ENCODE measurements at places on chromosomes 5 and 9.

DNA sequence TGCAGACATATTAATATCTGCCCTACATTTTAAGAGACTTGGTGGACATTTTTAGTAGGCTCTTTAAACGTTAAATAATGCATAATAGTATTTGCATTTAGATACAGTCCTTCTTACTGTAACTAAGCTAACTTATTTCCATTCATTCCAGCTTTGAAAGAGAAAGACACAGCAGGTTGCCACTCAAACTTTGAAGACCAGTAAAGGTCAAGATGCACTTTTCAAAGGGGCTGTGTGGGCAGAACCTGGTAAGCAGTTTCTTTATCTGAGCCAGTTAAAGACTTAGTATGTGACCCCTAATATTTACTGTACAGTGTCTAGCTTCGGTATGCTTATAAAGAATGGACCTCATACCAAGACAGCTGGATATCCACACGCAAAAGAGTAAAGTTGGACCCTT, 20.8 kb downstream of the PLGRKT start:
- no peak for DNase-seq

DNA sequence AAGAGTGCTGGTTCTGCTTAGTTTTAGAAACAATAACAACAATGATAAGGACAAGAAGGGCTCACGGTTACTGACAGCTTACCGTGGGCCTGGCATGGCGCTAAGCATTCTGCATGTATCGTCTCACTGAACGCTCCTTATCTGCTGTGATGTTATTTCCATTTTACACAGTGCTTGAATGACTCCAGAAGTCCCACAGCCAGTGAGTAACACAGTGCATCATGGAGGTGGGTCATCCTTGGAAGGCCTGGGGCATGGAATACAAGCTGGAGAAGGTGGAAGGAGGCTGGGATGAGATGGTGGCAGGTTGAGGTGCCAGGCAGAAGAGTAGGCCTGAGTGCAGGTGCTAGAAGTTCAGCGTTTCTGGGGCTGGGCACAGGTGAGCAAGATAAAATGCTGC, 36.5 kb upstream of the FAT2 start:
- DNase-seq, result no peak

DNA sequence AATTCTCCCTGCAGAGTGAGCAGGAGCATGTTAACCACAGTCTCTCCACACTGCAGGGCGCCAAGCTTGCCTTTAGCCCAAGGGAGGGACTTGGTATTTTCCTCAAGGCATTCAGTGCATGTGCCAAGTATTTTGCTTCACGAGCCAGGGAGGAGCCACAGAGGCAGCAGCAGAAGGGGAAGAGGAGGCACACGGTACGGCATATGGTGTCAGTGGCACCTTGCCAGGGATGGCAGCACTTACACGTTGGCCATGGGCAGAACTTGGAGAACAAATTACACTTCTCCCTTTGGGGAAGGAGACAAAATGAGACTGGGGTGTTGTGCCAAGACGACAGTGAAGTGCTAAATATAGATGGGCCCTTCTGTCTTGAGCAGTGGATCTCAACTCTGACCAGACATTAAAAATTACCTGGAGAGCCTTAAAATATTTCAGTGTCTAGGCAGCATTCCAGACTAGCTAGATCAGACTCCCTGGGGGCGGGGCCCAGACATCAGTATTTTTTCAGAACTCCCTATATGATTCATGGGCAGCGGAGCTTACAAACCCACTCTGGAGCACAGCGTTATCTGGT, 155.8 kb downstream of the DRD1 start:
- DNase-seq, result no peak

DNA sequence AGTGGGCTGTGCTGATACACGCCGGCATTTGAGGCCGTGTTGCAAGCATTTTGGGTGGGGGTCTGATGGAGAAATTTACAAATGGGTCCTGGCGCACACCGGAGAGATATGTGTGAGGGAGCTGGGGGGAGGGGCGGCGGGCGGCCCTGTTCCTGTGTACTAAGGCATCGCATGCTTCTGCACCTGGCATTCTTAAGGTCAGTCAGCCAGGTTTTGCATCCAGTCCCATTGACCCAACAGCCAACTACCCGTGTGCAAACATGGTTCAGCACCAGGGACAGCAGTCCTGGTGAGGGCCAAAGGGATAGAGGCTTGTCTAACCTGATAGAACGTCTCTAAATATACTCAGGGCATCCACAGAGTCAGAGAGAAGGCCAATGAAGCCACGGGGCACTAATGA, 839 bp downstream of the GABRG2 start:
- no peak for DNase-seq

DNA sequence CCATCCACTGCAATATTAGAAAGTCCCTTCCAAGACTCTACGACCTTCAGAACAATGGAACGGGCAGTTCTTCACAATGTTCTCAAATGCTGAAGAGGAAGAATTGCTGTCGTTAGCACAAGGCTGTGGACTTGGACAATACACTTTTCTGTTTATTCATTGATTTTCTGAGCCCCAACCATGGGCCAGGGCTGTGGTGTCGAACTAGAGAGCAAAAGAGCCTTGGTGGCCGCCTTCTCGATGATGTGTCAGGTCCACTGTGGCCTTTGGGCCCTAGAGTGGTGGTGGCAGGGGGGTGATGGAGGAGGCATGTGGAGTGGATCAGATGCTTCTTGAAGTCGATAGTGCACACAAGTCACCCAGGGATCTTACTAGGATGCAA, 18.5 kb upstream of the KIF12 start:
- no peak for DNase-seq

GRCh38 chr9:81370096-81370495, 319.3 kb downstream of the TLE1 start:
- DNase-seq, result no peak

GRCh38 chr9:99760421-99760820, 61.3 kb upstream of the NR4A3 start:
- no peak for DNase-seq

DNA sequence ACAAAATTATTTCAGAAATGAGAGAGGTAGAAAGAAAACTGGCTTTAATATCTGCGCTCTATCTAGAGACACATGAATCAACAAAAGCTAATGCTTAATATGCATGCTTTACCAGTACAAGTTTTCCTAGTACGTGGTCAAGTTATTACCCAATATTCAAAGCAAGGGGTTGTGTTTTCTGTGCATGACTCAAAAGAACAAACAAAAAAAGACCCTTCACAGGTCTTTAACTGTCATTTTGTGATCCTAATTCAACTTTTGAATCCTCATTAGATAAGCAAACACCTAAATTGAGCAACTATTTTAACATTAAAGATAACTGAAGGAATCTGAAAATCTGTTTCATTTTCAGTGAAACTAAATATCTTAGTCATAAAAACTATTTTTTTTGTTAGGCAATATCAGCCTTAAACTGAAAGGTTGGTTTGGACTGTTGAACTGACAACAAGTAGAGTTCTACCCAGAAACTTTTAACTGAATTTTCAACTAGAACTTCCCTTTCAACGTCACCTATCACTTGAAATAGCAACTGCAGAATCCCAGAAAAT, 12.5 kb downstream of the ST8SIA4 start:
- no peak for DNase-seq

GRCh38 chr5:135085936-135086725, 52.1 kb upstream of the PITX1 start:
- no peak for DNase-seq

GRCh38 chr5:9166202-9167112, 379.4 kb downstream of the SEMA5A start:
- DNase-seq, result no peak

DNA sequence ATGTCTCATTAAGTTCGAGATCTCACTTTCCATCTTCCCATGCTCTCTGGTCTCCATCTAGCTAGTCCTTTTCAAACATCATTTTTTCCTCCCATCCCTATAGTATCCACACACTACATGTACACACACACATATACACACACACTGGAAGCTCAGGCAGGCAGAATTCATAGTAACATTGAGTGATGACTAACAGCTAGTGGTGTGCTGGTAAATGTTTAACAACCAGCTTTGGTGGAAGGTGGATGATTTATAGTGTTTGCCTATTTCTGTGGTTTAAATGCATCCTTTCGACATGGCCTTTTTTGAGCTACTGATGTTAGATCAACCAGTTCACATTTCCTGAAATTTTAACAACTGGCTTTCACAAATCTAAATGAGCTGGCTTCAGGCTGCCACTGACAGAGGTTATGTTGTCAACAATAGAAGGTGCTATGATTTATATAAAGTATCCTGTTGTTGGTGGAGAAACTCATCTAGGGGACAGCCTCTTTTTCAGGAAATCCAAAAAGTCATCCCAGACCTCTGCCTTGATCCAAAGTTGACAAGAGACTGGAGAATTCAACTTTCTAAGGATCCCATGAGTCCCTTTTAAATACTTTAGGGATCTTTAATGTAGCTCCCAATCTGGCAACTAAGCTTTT, 117.8 kb downstream of the CCDC192 start:
- no peak for DNase-seq

GRCh38 chr5:76982450-76982849, 29.6 kb downstream of the CRHBP start:
- DNase-seq, result no peak

DNA sequence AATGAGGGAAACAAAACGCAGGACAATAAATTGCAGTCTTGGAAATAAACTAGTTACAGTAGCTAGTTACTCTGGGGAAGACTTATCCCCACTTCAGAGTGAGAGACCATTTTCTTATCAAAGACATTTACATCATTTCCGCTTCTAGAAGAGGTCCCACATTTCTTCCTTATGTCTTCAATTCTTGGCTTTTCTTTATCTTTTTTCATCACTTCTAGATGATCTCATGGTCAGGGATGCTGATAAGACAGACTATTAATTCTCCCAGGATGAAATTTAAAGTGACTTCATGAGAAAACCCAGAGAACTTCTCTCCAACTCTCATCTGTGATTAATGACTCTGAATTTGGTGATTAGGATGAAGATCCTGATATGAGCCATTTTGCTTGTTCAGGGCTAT, 229.1 kb downstream of the MTRR start:
- no peak for DNase-seq

DNA sequence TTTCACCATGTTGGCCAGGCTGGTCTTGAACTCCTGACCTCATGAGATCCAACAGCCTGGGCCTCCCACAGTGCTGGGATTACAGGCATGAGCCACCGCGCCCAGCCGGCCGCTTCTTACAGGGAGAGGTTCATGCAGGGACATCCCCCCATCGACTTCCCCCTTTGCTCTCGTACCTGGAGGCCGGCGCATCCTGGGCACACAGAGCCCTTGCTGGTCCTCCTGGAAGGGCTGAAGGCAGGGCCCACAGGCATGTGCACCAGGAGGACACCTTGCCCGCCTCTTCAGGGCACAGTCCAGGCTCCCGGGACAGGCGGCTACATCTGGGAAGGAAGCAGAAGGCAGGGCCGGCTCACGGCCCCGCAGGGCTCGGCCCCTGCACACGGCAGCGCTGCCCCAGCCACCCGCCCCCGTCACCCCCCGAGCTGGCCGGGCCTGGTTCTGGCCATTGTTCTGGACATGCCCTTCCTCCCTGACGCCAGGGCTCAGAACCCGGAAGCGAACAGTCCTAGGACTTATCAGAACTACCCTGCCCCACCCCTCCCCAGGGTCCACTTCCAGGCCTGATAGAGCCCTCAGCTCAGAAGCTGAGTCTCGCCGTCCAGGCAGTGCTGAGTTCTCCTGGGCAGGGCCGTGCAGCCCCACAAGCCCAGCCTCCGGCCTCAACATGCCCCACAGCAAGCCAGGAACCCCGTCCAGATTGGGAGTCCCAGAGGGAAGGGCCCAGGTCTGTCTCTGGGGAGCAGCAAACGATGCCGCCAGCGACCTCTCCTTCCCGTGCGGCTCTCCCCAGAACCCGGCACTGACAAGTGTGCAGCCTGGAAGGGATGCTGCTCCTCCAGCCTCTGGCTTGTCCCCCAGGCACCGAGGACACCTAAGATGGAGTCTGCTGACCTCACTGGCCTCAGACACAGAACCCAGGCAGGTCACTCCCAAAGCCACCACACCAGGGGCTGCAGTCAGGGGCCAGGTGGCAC, 2.9 kb downstream of the NPDC1 start:
- no peak for DNase-seq

- DNase-seq, result no peak
Measured at GRCh38 chr5:179382486-179382885, 37.2 kb upstream of the ADAMTS2 start.

DNA sequence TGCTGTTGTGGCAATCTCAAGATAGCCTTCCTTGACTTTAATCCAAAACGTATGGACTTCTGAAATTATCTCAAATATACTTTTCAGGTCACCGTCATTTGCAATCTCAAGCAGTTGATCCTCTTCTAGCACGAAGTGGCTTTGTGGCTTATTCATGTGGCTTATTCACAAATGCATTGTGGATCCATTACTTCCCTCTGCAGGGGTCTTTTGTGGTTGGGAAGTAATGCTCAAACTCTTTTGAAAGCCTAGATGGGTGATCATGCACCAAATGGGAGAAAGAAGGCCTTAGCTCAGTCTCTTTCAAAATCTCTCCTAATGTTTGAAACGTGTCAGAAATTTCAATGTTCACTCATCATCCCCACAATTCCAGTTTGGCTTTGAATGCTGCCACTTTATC, 597.2 kb upstream of the CDH10 start:
- DNase-seq, result no peak

DNA sequence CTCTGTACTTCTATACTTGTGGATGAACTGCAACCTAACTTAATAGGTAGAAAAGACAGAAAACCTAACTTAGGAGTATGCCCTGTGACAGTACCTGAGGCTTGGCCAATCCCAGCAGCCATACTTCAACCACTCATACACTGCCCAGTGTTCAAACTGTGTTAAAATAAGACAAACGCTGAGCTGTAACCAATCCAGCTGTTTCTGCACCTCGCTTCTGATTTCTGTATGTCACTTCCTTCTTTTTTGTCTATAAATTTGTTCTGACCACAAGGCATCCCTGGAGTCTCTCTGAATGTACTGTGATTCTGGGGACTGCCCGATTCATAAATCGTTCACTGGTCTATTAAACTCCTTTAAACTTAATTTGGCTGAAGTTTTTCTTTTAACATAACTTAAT, 41.4 kb downstream of the AUH start:
- no peak for DNase-seq

DNA sequence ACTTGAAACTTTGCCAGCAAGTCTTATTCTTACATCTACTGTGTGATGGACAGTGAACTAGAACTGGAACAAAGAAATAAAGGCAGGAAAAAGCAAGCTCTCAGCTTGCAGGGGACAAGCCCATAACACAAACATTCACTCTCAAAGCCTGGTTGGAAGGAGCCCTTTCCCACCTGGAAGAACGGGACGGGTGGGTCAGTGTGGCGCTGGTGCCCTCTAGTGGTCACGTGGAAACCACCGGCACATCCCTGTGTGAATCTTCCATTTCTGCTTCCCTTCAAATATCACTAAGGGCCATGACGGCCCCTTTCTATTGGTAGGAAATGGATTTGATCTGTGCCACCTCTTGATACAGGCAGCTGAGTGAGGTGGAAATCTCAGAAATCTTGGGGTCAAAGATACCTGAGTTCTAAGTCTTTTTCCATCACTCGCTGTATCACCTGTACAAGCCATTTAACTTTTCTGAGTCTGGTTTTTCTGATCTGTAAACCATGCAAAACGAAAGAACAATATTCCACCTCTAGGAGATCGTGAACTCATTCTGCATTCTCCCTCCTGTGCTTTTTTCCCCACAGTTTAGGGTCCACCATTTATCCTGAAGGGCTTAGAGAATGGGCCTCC, 211.6 kb downstream of the MSX2 start:
- DNase-seq, result no peak

GRCh38 chr5:96868603-96869371, 7.5 kb upstream of the ERAP2 start:
- DNase-seq, result no peak
